Right renal cortex interstitium (tissue), 3 donors: ENCODE measurements at places on chromosomes 5 and 9. TPM values are rescaled to one million over a fixed set of nuclear protein-coding genes. Genes with fewer than 3 reads are reported as not detected.

Gene SLC46A2
- 0.30 TPM for polyA plus RNA-seq

Gene PCDHGB7
- polyA plus RNA-seq, result 12.4 TPM

Gene TAF11L10
- not detected for polyA plus RNA-seq

Gene FOXD1
- polyA plus RNA-seq, result 9.6 TPM

Gene CKS2
- 105 TPM for polyA plus RNA-seq
